ENCODE measurements at places on chromosomes 2 and 18.
A peak's percentile ranks its signal among the peaks of the same experiment; 100 is the strongest.

DNA sequence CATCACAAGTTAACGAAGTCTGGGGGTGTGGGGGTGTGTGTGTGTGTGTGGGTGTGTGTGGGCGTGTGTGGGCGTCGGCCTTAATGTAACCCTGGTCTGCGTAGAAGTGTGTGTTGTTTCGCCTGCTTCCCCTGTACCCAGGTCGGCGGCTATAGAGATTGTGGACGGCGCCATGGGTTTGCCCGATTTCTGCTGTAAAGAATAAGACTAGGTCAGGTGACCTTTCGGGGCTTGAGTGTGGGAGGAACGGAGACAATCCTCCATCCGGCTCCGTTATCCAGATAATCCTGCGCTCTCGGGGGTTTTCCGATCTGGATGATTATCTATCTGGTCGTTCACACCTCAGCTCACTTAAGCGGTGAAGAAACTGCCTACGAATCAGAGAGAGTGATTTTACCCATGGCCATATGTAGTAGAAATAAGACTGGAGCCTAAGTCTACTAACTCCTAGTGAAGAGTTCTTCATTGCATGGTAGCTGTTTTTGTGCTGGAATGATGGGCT is 543 bp downstream of the HADHB start:
- DNase-seq = peak; percentile 10

DNA sequence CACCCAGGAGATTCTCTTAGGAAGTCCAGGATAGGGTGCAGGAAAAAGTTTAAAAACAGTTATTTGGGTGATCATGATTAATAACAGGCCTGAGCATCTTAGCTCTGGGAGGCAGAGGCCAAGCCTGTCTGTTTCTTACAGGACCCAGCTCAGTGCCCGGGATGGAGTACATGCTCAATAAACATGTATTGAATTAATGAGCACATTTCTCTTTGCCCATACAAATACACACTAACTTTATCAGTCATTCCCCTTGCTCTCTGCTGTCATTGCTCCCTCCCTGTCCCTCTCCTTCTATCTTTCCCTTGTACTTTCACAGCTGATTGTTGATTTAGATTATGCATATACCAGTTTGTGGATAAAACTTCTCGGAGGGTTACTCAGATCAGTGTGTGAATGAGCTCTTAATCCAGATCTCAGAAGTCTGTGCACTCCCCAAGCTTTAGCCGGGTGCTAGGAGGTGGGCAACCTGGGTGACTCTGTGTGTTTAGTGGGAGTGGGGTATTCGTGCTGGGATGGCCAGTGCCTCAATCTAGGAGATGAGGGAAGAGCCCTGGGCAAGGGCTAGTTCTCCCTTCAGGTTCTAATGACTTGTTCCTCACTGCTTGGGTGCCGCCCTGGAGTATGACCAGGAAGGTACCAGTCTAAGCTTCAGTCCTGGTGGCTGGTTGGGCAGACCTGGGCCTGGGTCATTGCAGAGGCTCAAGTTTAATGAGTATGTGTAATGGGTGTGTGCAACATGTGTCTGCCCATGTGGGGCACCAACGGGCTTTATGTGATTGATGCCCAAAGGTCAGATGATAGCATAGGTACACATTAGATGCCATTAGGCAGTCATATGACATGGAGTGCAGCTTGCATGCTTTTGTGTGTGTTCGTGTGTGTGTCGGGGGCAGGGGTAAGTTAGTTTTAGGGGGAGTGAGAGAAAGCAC is 10.6 kb downstream of the EMX1 start:
- no peak for DNase-seq

GRCh38 chr2:2260696-2261268 is 70.3 kb downstream of the MYT1L start:
- no peak for DNase-seq

- DNase-seq = no peak
Measured at GRCh38 chr2:53994818-53995808, 24.3 kb upstream of the PSME4 start.

DNA sequence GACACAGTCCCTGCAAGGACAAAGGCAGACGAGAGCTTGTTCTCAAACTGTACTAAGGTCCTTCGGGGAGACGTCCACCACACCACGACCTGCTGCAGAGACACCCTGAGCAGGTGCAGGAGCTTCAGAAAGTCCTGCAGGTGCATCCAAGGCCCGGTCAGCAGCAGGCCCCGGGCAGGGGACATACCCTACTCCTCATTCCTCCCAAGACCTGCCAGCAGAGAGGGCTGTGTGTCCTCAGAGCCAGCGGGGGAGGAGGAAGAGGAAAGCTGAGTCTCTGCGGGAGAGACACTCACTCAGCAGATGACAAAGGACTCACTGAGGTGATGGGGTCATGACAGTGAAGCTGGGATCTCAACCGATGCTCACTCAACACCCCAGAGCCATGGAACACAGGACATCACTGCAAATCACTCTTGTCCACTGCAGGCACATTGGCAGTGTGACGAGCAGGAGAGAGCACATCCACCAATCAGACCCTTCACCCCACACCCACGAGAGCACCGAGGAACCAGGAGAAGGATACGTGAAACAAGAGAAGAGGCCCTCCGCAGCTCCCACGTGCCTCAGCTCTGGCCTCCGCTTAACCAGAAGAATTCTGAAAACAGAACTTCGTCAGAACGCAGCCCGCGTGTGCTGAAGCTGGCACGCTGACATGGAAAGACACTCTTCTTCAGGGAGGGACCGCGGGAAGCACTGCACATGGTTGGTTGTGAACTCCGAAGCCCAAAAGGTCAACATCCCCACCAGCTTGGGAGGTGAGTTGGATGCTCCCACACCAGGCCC is 9.3 kb downstream of the HDAC4 start:
- no peak for DNase-seq

DNA sequence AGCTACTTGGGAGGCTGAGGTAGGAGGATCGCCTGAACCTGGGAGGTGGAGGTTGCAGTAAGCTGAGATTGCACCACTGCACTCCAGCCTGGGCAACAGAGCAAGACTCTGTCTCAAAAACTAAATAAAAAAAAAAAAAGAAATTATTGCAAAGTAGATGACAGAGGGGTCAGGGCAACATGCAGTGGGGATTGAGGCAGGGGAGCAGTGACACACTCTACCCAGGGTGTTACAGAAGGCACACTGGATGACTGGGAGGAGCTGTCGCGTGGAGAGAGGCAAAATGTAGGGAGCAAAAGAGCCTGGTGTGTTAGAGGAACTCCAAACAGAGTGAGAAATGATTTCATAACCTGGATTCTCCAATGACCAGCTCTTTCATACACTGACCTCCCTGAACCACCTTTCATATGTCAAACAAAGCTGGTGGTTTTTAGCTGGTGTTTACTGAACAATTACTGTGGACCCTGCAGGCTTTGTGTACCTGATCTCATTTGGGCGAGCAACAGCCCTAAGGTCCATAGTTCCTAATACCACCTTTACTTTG is 22.1 kb downstream of the FBXO41 start:
- no peak for DNase-seq

GRCh38 chr2:177754492-177754873 is 318.1 kb downstream of the PDE11A start:
- DNase-seq = no peak

- DNase-seq = no peak
Measured at GRCh38 chr18:172361-172760, 14.0 kb downstream of the USP14 start.

GRCh38 chr2:68251855-68252399 is 405 bp downstream of the PPP3R1 start:
- DNase-seq = peak; percentile 4

DNA sequence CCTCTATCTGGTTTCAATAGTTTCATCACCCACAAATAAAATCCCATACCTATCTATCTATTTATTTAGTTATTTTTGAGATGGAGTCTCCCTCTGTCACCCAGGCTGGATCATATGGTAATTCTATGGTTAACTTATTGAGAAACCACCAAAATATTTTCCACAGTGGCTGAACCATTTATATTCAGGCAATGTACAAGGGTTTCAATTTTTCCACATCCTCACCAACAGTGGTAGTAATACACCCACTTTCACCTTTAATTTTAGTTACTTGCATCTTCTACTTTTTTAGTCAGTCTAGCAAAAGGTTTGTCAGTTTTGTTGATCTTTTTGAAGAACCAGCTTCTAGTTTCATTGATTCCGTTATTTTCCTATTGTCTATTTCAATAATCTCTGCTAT is 46.1 kb upstream of the PHLPP1 start:
- no peak for DNase-seq

- no peak for DNase-seq
Measured at GRCh38 chr2:30149976-30150375, 3.2 kb downstream of the YPEL5 start.

DNA sequence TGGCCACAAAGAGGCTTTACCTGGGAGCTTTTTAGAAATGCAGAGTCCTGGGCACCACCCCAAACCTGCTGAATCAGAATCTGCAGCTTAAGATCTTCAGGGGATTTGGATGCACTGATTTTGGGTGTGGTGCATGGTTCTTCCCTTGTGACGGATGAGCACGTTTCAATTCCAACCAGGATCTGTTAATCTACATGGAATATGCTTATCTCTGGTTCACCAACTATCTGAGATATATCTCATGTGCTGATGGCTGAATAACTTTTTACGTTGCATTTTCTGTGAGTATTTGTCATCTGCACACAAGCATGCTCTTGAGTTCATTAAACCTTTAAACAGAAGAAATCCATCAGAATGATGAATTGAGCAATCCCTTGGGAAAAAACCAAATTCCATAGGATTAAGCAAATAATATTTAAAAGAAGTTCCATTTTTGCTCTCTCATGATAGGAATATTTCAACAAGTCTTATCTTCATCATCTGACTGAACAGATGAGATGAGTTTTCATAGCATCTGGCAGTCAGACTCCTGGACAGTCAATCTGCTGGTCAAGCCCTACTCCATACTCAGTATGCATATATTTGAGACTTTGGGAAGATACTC is 120.6 kb downstream of the PLB1 start:
- DNase-seq = no peak

GRCh38 chr2:218257390-218257981 is 3.3 kb upstream of the GPBAR1 start:
- DNase-seq = peak; percentile 45

- no peak for DNase-seq
Measured at GRCh38 chr2:138470941-138471340, 30.6 kb upstream of the SPOPL start.

- DNase-seq = no peak
Measured at GRCh38 chr2:53437371-53437770, 330.2 kb upstream of the CHAC2 start.

- no peak for DNase-seq
Measured at GRCh38 chr2:221780281-221780688, 208.2 kb upstream of the EPHA4 start.

GRCh38 chr18:24915547-24915946 is 436.4 kb downstream of the ZNF521 start:
- no peak for DNase-seq

DNA sequence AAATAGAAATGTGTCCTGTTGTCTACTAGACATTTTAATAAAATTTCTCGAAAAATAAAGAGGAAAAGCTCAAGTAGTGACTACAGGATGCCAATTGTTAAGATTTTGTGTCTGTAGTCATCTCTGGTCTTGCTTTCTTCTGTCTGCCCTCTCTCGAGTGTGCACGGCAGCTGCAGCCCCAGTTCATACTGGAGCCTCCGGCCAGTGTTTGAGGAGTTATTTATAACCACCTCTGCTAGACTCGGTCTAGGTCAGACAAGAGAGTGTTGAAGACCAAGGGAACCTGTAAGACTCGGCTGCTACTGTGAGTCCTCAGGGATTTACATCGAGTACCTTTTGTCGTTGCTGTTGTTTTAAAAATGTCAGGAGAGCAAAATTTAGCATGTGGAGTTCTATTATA is 810.1 kb upstream of the POU3F3 start:
- no peak for DNase-seq

DNA sequence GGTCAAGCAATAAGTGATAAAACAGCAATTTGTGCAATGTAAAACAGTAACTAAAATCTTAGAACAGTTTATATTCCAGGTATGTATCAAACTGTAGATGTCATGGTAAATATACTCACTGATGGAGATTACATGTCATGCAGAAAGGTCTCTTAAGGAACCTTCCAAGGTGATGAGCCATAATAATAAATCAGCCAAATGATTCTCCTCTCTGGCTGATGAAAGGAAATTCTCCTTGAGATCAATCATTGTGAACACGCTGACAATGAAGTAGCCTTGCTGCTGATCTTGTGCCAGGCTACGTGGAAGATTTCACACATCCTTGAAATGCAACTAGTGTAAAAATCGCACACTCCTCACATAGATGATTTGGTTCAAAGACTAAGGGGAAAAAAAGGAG is 392.5 kb upstream of the CDH7 start:
- DNase-seq = no peak

- DNase-seq = no peak
Measured at GRCh38 chr2:206820807-206821206, 55.4 kb downstream of the FASTKD2 start.

DNA sequence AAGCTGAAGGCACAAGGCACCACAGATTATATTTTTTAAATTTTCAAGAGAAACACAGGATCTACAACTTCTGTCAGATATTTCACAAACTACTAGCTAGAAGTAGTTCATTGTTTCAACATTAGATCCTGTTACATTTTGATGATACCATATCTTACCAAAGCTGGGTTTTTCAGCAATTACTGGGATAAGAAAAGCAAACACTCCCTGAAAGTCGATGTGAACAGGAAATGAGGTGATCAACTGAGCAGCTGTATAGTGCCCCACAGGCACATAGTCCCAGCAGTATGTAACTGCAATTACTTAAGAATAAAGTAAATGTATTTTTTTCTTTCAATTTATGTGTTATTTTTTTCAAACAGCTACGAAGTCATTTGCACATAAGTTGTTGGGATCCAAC is 103.5 kb downstream of the DNER start:
- no peak for DNase-seq

DNA sequence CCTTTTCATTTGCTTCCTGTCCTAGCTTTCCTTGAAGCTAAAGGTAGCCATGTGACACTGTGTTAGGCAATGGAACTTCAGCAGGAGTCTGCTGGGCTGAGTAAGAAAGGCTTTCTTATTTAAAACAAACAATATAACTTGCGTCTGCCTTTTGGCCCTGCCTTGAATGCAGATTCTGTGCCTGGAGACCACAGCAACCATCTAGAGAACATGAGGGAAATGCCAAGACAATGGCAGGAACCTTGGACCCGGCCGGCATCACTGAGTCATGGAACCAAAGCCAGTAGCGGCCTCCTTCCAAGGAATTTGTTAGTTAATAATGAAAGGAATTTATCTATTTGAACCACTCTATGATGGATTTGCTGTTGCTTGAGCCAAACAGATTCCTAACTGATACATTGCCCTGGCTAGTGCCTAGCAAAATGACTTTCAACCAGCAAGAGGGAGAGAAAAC is 207.5 kb upstream of the EPHA4 start:
- no peak for DNase-seq

Data from stimulated activated CD8-positive, alpha-beta memory T cell treated with anti-CD3 and anti-CD28 coated beads, Interleukin-7, amount 100 ng/mL, for 24 hours (primary cell).